ENCODE measurements at places on chromosomes 3 and 15. TPM values are rescaled to one million over a fixed set of nuclear protein-coding genes. Genes with fewer than 3 reads are reported as not detected.

GRCh38 chr3:73674280-73674679, 49.5 kb upstream of the PDZRN3 start:
- no peak for DNase-seq

- no peak for DNase-seq
Measured at GRCh38 chr3:170712336-170712735, 126.5 kb upstream of the SLC7A14 start.

- no peak for DNase-seq
Measured at GRCh38 chr3:32018757-32019564, 37.4 kb downstream of the ZNF860 start.

Gene AGBL1
- total RNA-seq = not detected

Gene ISG20
- total RNA-seq = 14.2 TPM

Gene TERC
- total RNA-seq = 1.4 TPM

Gene TMEM45A
- 9.2 TPM for total RNA-seq

Data from ureter (tissue), 1 donor.